ENCODE measurements at places on chromosomes 1 and 21. TPM values are rescaled to one million over a fixed set of nuclear protein-coding genes. Genes with fewer than 3 reads are reported as not detected.

The KCNK2 gene
- 0.92 TPM for polyA plus RNA-seq

The LRRC71 gene
- polyA plus RNA-seq = 49.2 TPM

The MAGOH gene
- 50.0 TPM for polyA plus RNA-seq

The SPRR3 gene
- polyA plus RNA-seq = not detected

The TMEM50B gene
- polyA plus RNA-seq = 70.6 TPM

The CLDN14 gene
- 0.96 TPM for polyA plus RNA-seq

The SLC9C2 gene
- 17.1 TPM for polyA plus RNA-seq

The TRIM63 gene
- polyA plus RNA-seq = 1.2 TPM

The PTCH2 gene
- 15.2 TPM for polyA plus RNA-seq

The NEGR1 gene
- 3.1 TPM for polyA plus RNA-seq

The ARHGEF19 gene
- 6.0 TPM for polyA plus RNA-seq

The XCL2 gene
- polyA plus RNA-seq = 2.0 TPM

The IVL gene
- polyA plus RNA-seq = not detected

The KLF17 gene
- polyA plus RNA-seq = 21.8 TPM

Measured in testis (tissue), 5 donors.